ENCODE measurements at places on chromosomes 2 and 18.

- no peak for DNase-seq
Observed at GRCh38 chr2:125168442-125168841, 1143.4 kb downstream of the CNTNAP5 start.

DNA sequence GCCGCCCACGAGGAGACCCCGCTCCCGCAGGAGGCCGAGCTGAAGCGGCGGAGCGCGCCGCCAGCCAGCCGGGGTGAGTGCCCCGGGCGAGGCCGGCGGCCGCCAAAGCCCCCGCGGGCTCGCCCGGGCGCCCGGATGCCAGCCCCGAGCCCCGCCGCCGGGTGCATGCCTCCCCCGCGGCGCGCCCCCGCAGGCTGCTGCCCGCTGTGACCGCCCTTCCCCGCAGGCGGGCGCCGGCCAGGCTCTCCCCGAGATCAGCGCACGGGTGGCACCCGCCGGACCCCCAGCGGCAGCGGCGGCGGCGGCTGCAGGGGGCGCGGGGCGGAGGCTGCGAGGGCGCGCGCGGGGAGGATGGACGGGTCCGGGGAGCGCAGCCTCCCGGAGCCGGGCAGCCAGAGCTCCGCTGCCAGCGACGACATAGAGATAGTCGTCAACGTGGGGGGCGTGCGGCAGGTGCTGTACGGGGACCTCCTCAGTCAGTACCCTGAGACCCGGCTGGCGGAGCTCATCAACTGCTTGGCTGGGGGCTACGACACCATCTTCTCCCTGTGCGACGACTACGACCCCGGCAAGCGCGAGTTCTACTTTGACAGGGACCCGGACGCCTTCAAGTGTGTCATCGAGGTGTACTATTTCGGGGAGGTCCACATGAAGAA, 470 bp downstream of the KCNF1 start:
- no peak for DNase-seq

DNA sequence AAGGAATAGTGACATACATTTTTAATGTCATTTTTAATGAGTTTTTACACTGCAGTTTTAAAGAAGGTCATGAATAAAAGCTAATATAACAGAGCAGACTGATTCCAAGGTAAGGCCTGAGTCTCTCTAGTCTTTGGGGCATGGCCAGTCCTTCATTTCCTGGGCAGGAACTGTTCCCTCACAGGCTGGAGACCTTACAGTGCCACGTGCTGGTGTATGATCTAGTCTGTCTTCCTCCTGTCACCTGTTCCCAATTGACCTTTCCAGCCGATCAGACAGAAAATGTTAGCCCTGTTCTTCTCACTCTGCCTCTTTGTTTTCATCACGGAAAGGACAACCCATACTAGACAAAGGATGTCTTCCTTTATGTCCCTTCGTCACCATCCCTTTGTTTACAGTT, 33.6 kb downstream of the ZCCHC2 start:
- no peak for DNase-seq

DNA sequence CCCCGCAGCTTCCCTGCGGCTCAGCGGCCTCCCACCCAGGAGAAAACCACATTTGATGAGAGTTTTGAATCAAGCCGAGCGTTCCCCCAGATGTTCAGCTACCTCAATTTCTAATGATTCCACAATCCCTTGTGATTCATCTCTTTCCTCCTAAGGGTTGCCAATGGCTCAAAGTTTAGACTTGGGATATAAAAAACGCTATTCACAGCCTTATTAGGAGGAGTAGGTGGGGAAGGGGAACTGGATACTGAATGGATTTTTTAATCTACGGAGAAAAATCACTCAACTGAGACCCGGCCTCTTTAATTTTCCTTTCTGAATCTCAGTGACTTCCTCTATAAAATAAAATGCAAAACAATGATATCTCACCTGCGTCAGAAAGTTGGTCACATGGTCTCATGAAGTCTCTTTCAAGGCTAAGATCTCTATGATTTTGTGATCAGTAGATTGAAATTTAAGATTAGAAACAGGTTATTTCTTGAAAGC, 192.6 kb upstream of the TCF4 start:
- no peak for DNase-seq

DNA sequence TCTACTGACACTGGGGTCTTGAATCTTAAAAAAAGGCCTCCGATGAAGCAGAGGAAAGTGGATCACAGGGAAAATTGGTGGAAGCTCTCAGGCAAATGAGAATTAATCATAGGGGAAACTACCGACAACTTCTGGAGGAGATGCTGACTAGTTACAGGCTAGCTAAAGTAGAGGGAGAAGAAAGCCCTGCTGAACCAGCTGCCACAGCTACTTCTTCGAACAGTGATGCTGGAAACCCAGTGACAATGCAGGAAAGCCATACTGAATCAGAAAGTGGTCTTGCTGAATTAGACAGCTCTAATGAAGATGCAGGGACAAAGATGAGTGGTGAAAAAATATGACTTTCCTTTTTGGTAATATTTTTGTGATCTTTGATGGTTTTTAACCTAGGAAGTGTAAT, 44.9 kb upstream of the SLC3A1 start:
- DNase-seq = no peak

DNA sequence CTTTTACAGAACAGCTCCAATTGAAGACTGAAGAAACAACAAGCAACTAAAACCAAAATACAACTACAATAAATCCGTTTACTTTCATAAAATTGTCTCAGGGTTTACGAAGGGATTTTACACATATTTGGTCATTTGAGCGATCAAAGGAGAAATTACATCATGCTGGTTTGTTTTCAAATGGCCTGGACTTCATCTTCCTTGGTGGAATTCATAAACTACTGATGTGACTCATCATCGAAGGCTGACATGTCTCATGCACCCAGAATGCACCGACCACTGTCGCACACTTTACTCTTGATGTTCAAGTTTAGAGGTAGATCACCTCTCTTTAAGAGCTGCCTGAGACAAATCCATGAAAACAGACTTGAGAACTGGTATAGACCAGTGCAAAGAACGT, 25.6 kb upstream of the PMAIP1 start:
- DNase-seq = no peak

DNA sequence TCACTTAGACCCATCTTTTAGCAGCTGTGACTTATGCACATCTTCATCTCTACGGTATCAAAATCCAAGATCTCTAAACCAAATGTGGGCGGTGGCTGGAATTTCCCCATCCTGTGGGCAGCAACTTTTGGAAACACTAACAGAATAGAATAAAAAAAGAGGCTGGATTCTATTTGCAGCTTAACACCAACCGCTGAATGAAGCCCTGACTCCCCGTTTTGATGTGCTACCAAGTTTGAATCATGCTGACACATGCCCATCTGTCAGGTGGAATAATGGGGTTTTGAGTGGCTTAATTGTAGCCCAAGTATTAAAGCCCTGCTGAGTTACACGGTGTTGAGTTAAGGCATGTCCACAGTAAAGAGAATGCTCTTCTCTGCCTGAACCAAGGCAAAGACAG, 165.2 kb downstream of the MTCL1 start:
- DNase-seq = no peak

GRCh38 chr2:144217853-144218633, 301.9 kb downstream of the ZEB2 start:
- no peak for DNase-seq

- no peak for DNase-seq
Observed at GRCh38 chr2:57943315-57943714, 103.3 kb upstream of the VRK2 start.
